ENCODE measurements at places on chromosomes 2 and 18.

- no peak for DNase-seq
Measured at GRCh38 chr2:21486445-21486844, 362.7 kb downstream of the TDRD15 start.

DNA sequence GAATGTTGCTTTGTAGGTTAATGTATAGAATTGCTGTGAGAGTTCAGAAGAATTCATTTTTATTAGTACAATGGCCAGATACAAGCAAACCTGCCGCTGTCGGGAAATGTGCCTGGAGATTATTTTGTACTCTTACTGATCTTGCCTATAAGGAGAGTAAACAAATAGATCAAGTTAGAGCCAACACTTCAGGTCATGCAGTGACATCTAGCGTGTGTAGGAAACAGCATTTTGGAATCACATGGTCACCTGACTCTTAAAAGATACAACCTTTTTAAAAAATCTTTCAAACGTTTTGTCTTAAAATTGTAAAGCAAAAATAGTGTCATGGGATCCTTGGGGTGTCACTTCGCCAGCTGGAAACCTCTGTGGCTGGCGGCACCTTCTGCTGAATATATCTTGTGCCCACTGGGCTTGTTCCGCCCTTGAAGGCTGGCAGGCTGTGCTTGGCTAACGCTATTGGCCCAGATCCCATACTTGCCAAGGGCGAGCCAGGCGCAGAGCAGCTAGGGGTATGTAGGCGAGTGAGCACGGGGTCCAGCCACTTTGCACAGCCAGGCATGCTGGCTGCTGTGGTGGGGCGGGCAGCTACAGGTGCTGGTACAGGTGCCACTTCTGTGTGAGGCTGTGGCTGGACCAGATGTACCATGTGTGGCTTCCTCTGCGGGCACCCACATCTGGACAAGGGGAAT, 19.5 kb upstream of the RPRM start:
- no peak for DNase-seq

GRCh38 chr2:156695595-156695994, 259.4 kb downstream of the GPD2 start:
- DNase-seq = no peak

- DNase-seq = no peak
Measured at GRCh38 chr18:48004577-48004976, 74.1 kb upstream of the SMAD2 start.

- DNase-seq = no peak
Measured at GRCh38 chr2:178692845-178693244, 114.4 kb downstream of the TTN start.

GRCh38 chr18:56995579-56996188, 151.2 kb upstream of the BOD1L2 start:
- DNase-seq = no peak
